Esophagus muscularis mucosa (tissue), 4 donors: ENCODE measurements at places on chromosomes 1 and 21. TPM values are rescaled to one million over a fixed set of nuclear protein-coding genes. Genes with fewer than 3 reads are reported as not detected.

UBXN10 gene
- total RNA-seq = 27.9 TPM

NES gene
- total RNA-seq = 28.0 TPM

GORAB gene
- 5.3 TPM for total RNA-seq

HSD11B1 gene
- 5.4 TPM for total RNA-seq

INKA2 gene
- 9.1 TPM for total RNA-seq

ATP5PO gene
- 289 TPM for total RNA-seq

MASP2 gene
- total RNA-seq = not detected

ZSCAN20 gene
- 8.0 TPM for total RNA-seq

VAMP3 gene
- 94.7 TPM for total RNA-seq

C2CD2 gene
- total RNA-seq = 13.3 TPM

TRABD2B gene
- total RNA-seq = 4.1 TPM

DIPK1A gene
- 35.3 TPM for total RNA-seq

CBR3 gene
- 14.1 TPM for total RNA-seq

ADORA1 gene
- total RNA-seq = 1.7 TPM

FCRL2 gene
- not detected for total RNA-seq

WNT3A gene
- total RNA-seq = not detected

CFAP74 gene
- total RNA-seq = not detected

OR6K3 gene
- total RNA-seq = not detected

BCL2L15 gene
- total RNA-seq = 0.78 TPM

CAMK2N1 gene
- total RNA-seq = 26.1 TPM

LCE3E gene
- total RNA-seq = not detected

AQP10 gene
- not detected for total RNA-seq

AHCTF1 gene
- 45.3 TPM for total RNA-seq

IL19 gene
- total RNA-seq = not detected

S100A8 gene
- 9.9 TPM for total RNA-seq
